ENCODE measurements at places on chromosomes 5 and 9.

DNA sequence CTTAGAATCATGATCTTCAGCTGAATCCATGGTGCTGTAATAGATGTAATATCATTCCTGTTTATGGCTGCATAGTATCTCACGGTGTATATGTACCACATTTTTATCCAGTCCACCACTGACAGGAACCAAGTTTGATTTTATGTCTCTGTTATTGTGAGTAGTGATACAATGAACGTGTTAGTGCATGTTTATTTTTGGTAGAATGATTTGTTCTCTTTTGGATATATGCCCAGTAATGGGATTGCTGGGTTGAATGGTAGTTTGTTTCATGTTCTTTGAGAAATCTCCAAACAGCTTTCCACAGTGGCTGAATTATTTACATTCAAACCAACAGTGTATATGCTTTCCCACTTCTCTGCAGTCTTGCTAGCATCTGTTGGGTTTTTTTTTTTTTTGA lies 175.1 kb upstream of the CDH10 start:
- no peak for DNase-seq

DNA sequence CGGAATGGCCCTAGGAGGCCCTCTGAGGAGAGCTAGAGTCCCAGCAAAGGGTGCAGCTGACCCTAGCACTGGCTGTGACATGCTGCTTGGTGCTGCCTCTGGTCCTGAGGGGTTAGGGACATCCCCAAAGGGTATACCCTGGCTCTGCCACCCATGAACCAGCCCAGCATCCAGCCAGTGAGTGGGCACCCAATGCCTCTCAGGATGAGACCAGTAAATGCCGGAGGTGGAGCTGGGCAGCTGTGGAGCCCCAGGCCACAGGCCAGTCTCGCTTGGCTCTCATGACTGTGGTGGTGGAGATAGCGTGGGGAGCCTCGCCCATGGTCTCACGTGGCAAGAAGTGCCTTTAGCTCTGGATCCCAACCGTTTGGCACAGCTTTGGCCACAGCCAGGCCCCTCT lies 3.7 kb upstream of the CEL start:
- no peak for DNase-seq

- DNase-seq, result no peak
Measured at GRCh38 chr9:129320575-129321285, 142.7 kb upstream of the IER5L start.

DNA sequence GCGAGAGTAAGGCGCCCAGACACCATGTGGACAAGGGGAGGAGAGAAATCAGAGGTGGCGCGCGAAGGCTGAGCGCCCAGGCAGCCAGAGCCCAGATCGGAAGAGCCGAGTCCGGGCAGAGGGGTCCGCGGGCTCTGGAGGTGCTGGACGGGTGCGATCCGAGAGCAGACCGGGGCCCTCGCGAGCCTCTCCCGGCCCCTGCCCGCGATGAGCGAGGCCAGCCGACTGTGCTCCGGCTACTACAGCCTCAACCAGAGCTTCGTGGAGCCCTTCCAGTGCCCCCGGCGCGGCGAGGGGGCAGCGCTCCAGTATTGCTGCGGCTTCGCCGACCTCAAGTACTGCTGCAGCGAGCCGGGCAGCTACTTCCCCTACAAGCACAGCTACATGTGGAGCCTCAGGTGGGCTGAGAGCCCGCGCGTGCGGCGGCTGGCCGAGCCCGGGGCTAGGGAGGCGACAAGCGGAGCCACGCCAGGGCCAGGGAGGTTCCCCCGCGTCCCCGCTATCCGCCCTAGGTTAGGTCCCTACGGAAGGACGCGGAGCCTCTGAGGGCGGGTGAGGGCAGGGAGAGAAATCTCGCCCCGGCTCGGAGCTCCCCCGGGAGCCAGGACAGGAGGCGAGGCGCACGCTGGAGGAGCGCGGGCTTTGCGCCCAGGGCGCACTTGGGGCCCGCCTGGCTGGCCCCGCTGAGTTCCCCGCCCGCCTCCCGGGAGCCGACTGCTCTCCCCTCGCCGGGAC lies at the start of gene SHISAL2B:
Gene SHISAL2B (plus strand): TSS at position 87 of the 735 bp plus-strand sequence. CDS start 121 bp downstream, at position 208.
- no peak for DNase-seq

DNA sequence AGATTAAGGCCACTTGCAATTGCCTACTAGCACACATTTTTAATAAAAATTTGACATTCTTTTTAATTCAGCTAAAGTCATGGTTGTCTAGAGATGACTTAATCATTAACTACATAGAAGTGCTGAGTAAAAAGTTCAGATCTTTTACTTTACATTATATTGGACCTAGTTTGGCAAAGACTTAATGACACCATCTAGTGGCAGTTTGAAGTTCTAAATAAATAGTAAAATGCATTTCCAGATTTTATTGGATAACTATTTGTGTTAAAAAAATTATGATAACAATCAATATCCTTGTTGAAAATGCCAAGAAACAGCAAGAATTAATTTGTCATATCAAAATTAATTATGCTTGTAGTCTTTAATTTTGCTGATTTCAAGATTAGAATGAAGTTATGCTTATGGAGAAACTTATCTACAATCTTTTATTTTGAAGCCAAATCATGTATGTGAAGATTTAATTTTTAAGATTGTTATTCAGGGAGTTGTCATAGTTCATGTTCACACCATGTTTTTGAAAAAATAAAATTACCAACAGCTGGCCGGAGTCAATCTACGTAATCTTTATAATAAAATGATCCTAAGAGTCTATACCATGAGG lies 69.6 kb upstream of the PJA2 start:
- no peak for DNase-seq

DNA sequence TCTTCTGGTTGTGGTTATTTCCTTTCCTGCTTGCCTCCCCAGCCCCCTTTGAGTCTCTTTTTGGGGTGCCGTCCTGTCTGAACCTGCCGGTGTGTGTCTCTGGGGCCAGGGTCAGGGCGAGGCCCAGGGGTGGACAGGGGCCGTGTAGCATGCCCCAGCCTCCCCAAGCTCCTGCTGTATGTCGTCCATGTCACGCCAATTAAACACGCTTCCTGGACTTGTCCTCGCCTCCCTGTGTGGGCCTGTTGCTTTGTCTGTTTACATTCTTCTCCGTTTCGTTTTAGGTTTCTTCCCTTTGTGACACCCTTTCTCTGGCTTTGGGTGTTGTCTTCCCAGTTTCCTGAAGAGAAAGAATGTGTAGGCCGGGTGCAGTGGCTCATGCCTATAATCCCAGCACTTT lies 28.5 kb upstream of the HMCN2 start:
- DNase-seq, result no peak

GRCh38 chr9:110802416-110803035 lies 133.9 kb downstream of the MUSK start:
- DNase-seq, result no peak

GRCh38 chr5:111070272-111071134 lies 1.0 kb upstream of the TSLP start:
- DNase-seq, result no peak

- DNase-seq, result no peak
Measured at GRCh38 chr9:126885131-126885641, 24.7 kb downstream of the ZBTB34 start.

DNA sequence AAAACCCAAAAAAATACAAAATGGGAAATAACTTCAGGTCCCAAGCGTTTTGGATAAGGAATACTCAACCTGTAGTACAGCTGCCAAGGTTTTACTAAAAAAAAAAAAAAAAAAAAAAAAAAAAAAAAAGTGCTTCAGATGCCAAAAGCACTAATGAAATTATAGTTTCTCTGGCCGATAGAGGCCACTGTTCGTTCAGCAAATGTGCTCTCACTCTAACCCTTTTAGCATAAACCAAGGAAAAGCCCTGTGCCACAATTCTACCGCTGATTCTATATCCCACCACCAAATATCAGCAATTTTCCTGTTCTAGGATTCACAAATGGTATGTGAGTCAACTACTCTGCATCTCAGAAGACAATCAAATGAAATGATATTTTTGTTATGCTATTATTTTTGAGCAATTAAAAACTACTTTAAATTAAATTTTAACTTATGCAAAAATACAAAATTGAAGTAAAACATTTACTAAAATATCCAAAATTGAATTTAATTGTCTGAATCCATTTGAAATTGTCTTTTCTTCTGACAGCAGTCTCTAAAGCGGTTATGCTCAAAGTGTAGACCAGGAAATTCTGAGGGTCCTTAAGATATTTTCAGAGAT lies 79.8 kb downstream of the RICTOR start:
- DNase-seq, result no peak

- DNase-seq, result no peak
Measured at GRCh38 chr5:176844706-176845391, 34.5 kb downstream of the UNC5A start.

DNA sequence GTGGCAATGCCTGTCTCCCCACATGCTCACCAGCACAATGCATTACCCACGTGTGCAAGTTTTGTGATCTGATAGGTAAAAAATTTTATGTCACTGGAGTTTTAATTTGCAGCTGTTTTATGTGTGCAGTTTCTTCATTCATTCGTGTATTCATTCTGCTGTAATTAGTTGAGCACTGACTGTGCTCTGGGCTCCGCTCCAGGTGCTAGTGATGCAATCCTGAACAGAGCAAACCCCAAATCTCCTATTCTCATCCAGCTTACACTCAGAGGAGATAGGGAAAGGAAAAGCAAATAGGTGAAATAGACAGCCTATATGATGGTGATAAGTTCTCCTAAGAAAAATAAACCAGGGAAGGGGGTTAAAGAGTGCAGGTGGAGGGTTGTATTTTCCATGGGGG lies 148.4 kb downstream of the TENT4A start:
- no peak for DNase-seq

- DNase-seq, result no peak
Measured at GRCh38 chr5:62581836-62582597, 3.4 kb downstream of the LRRC70 start.

Data from T-helper 1 cell (primary cell).